ENCODE measurements at places on chromosomes 11 and 22.

GRCh38 chr11:9633679-9634078 is 30.2 kb upstream of the SWAP70 start:
- no peak for DNase-seq

- DNase-seq: no peak
Observed at GRCh38 chr11:94405062-94405833, 4.0 kb upstream of the GPR83 start.

DNA sequence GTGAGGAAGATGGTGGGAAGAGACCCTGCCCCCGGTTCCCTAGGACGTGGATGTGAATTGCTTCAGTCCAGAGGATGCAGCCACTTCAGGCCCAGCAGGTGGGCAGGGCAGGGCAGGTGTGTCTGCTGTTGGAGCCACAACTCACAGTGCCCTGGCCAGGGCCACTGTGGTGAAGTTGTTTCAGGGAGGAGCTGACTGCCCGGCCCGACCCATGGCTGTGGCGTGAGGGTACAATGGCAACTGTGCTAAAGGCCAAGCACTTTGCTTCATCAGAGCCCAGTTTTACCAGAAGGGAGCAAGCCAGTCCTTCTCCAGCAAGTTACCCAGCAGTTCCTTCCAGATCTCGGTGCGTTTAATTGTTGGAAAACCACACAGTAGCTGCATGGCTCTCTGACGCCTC is 1174.4 kb downstream of the BRD1 start:
- no peak for DNase-seq

DNA sequence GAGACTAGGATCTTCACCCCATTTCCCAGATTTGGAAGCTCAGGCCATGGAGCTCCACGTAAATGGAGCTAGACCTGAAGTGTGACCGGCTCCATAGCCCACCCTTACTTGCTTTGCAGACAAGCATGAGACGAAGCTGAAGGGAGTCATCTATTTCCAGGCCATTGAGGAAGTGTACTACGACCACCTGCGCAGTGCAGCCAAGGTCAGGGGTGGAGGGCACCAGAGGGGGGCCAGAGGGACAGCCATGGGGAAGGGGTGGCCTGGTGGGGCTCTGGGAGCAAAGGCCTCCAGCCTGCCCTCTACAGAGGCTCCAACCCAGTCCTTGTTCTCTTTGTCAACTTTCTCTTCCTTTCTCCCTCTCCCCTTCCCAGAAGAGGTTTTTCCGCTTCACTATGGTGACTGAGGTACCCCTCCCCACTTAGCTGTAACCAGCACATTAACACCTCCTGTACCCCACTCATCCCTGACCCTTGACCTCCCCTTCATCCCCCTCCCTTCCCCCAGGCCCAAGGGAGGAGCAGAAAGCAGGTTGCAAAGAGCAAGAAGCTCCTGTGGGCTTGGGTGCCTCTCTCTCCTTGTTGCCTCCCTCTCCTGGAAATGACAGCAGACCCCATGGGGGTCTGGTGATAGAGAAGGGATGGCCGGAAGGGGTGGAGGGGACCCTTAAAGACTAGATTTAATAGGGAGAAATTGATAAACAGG is 23.8 kb downstream of the TREH start:
- DNase-seq: no peak

DNA sequence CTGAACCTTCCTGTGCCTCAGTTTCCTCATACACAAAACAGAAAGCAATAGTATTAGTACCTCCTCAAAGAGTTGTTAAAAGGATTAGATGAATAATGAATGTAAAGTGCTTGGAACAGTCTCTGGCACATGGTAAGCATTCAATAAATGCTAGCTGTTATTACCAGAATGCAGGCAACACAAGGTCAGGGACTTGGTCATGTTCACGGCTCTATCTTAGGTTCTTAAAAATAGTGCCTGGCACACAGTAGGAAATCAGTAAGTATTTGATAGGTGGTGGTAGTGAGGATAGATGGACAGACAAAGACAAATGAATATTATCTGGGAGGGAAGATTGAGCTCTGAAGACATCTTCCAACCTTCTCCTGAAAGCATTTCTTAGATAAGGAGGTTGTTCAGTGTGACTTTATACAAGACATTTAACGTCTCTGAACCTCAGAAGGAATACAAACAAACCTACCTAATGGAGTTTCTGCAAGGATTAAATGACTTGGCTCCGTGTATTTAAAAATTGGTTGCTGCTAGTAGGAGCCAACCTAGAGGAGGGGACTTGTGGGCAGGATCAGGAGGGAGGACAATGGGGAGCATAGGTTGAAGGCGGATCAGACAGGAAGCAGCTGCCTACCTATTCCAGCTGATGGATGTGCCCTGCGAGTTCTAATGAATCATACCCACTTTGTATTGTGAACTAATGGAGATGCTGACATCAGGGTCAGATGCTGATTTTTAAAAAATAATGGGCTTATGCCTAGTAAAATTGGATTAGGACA is 94.1 kb downstream of the DBX1 start:
- DNase-seq: no peak

- DNase-seq: no peak
Observed at GRCh38 chr11:117618302-117618981, 178.6 kb downstream of the DSCAML1 start.

DNA sequence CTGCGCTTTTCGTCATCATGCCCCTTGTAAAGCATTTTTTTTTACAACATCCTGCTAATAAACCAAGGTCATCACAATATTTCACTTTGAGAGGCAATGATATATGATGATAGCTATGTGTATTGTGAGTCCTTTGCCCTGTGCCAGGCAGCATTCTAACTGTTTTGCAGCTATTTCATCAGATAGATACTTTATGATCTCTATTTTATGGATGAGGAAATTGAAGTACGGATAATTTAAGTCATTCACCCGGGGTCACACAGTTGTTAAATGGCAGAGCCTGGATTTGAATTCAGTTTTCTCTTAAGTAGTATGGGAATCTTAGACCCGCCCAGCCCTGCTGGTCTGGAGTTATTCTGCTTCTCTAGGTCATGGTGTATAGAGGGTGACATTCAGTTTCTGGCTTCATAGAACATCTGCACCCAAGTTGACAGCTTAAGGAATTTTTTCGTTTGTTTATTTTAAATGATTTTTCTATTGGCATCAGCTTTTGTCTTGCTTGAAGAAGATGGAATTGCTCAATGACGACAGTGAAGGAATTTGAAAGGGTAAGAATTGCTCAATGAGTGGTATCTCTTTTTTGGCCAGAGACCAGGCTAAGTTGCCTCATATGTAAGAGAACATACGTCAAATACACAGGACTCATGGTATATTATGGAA is 926 bp downstream of the PRR5L start:
- no peak for DNase-seq

- DNase-seq: no peak
Observed at GRCh38 chr11:39425226-39425625, 2034.2 kb downstream of the LRRC4C start.

GRCh38 chr22:19640306-19640705 is 74.0 kb upstream of the SEPTIN5 start:
- no peak for DNase-seq

- no peak for DNase-seq
Observed at GRCh38 chr11:113693030-113693429, 13.1 kb downstream of the TMPRSS5 start.

DNA sequence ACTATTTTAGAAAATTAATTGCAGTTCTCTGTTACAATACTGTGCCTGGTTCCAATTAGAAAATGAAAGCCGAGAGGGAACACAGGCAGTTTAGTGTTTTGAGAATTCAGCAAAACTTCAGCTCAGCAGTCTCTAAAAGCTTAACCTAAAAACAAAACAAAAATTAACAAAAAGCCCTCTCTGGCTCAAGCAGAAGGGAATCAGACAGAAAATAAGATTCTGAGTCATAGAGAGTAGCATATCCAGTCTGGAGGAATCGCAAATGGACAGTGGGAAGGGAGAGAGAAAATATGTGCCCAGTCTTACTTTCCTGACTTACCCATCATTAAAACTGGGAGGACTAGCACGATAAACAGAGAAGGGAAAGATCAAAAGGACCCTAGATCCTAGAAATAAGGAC is 38.1 kb upstream of the CHRM4 start:
- no peak for DNase-seq

DNA sequence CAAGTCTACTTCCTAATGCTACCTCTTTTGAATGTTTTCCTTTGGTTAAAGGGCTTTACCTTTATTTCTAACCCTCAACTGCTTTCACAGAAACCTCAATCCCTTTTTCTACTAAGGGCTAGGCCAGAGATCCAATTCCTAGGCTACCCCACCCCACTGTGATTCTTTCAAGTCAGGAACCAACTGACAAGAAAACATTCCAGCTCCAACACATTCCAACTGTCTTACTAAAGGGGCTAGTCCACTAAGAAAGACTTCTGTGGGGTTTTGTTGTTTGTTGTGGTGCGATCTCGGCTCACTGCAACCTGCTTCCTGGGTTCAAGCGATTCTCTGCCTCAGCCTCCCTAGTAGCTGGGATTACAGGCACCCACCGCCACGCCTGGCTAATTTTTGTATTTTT is 151.3 kb downstream of the APOL5 start:
- no peak for DNase-seq

DNA sequence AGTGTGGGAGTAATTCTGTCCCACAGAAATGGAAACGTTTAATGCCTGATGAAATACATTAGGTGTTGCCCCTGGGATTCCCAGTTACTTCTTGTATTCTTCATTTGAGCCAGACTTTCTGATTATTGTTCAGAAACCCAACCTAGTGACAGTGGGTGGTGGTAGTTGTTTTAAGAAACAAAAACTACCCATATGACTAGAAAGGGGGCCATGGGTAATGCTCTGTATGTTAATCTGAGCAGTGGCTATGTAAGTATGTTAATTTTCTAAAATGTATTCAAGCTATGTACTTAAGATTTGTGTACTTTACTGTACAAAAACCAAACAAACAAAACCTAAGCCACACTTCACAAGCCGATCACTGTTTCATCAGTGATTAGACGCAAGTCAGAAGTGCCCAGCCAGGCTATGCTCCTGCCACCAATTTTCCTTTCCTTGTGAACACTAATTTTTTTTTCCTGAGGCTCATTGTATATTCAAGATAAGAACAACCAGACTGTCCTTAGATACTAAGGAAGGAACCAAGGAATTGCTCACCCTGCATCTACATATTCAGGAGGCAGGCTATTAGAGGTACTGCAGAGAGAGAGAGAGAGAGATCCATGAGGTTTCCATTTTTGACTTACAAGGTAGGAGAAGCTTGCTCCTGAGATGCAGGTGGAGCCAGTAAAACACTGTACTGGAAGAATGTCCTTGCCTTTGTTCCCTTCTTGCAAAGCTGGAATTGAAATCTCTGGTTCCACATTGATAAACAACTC is 122.7 kb downstream of the DBX1 start:
- no peak for DNase-seq

GRCh38 chr11:12469451-12469850 is 92.1 kb downstream of the PARVA start:
- peak; percentile 28 for DNase-seq

GRCh38 chr11:27348340-27348873 is 14.6 kb downstream of the CCDC34 start:
- DNase-seq: no peak

GRCh38 chr11:76120513-76121101 is 85.7 kb downstream of the WNT11 start:
- DNase-seq: no peak

Measured in tibial nerve (tissue), 4 donors.